ENCODE measurements at places on chromosomes 3 and 15.
A peak's percentile ranks its signal among the peaks of the same experiment; 100 is the strongest.

- no peak overlapping the region for H3K4me3 ChIP-seq
- H3K36me3 ChIP-seq: peaks cover 33% of the 10 kb centered on the region
- peaks cover 8% of the 10 kb centered on the region for H3K4me1 ChIP-seq
- no peak overlapping the region for H3K27ac ChIP-seq
- no peaks in the 10 kb centered on the region for H3K27me3 ChIP-seq
Measured at GRCh38 chr3:182957226-182957625, 23.1 kb downstream of the DCUN1D1 start.

GRCh38 chr3:35677797-35678196 is 38.5 kb downstream of the ARPP21 start:
- H3K4me1 ChIP-seq: no peaks in the 10 kb centered on the region
- H3K27me3 ChIP-seq: no peaks in the 10 kb centered on the region
- no peak overlapping the region for H3K27ac ChIP-seq
- H3K36me3 ChIP-seq: no peaks in the 10 kb centered on the region
- H3K4me3 ChIP-seq: no peak overlapping the region
- DNase-seq: no peak

DNA sequence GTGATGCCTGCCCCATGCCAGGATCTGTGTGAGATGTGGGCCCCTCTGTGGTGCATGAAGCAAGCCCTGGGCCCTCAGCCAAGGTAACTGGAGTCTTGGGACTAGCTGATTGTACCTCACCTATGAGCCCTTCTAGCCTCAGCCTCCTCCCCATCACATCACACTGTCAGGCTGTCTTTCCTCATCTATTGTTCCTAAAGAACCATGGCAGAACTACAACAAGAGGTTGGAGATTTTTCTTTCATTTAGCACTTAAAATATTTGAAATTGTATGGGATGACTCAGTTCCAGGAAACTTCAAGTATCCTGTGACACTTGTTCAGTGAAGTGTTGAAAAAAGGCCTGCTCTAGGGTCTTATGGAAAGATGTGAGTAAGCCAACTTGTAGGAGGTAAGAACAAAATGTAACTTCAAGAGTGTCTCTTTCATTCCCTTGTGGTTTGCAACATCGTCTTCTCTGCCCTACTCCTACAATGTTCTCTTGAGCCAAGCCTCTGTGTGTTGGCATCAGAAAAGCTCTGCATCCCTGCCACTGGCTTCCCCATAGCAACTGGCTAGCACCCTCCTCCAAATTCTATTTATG is 58.7 kb upstream of the TIPARP start:
- H3K27ac ChIP-seq: no peak overlapping the region
- H3K4me1 ChIP-seq: peaks cover 5% of the 10 kb centered on the region
- H3K27me3 ChIP-seq: no peaks in the 10 kb centered on the region
- H3K4me3 ChIP-seq: no peak overlapping the region
- DNase-seq: no peak

GRCh38 chr3:9204253-9204992 is 45.0 kb downstream of the SRGAP3 start:
- H3K36me3 ChIP-seq: no peaks in the 10 kb centered on the region
- no peak for DNase-seq
- H3K27me3 ChIP-seq: peaks cover 13% of the 10 kb centered on the region

DNA sequence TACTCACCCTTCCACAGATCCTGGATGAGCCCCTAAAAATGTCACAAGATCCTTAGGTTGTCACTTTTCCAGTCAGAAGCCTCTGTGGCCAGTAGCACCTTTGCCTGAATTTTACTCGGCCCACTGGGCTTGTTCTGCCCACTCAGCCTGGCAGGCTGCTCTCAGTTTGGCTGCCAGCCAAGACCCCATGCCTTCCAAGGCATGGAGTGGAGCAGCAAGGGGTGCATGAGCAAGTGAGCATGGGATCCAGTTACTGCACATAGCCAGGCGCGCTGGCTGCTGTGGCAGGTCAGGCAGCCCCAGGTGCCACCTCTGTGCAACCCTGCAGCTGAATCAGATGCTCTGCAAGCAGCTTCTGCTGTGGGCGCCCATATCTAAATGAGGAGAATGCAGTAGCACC is 79.3 kb downstream of the CGGBP1 start:
- peaks cover 7% of the 10 kb centered on the region for H3K27me3 ChIP-seq
- H3K36me3 ChIP-seq: no peaks in the 10 kb centered on the region
- H3K4me1 ChIP-seq: no peaks in the 10 kb centered on the region
- H3K27ac ChIP-seq: no peak overlapping the region
- no peak overlapping the region for H3K4me3 ChIP-seq

- no peak overlapping the region for H3K27ac ChIP-seq
- H3K36me3 ChIP-seq: no peaks in the 10 kb centered on the region
- no peaks in the 10 kb centered on the region for H3K4me1 ChIP-seq
- no peaks in the 10 kb centered on the region for H3K27me3 ChIP-seq
- DNase-seq: no peak
Measured at GRCh38 chr15:97815835-97816234, 144.7 kb upstream of the ARRDC4 start.

- no peak for DNase-seq
- H3K36me3 ChIP-seq: no peaks in the 10 kb centered on the region
- H3K4me1 ChIP-seq: peaks cover 15% of the 10 kb centered on the region
- H3K27ac ChIP-seq: no peak overlapping the region
Measured at GRCh38 chr3:191334346-191334893, 4.1 kb upstream of the UTS2B start.

- no peak overlapping the region for H3K27ac ChIP-seq
- H3K36me3 ChIP-seq: no peaks in the 10 kb centered on the region
- DNase-seq: no peak
- H3K27me3 ChIP-seq: no peaks in the 10 kb centered on the region
- H3K4me3 ChIP-seq: no peak overlapping the region
- no peaks in the 10 kb centered on the region for H3K4me1 ChIP-seq
Measured at GRCh38 chr3:182568261-182568660, 225.0 kb upstream of the ATP11B start.

- DNase-seq: peak; percentile 49
- H3K4me3 ChIP-seq: no peak overlapping the region
- peaks cover 43% of the 10 kb centered on the region for H3K4me1 ChIP-seq
- H3K27me3 ChIP-seq: no peaks in the 10 kb centered on the region
- H3K36me3 ChIP-seq: peaks cover 62% of the 10 kb centered on the region
Measured at GRCh38 chr15:90617171-90617570, 87.4 kb downstream of the CRTC3 start.

GRCh38 chr3:32557640-32558352 is 12.9 kb downstream of the DYNC1LI1 start:
- peaks cover 19% of the 10 kb centered on the region for H3K4me1 ChIP-seq
- no peaks in the 10 kb centered on the region for H3K27me3 ChIP-seq
- DNase-seq: no peak
- H3K36me3 ChIP-seq: peaks cover 3% of the 10 kb centered on the region
- H3K4me3 ChIP-seq: no peak overlapping the region

DNA sequence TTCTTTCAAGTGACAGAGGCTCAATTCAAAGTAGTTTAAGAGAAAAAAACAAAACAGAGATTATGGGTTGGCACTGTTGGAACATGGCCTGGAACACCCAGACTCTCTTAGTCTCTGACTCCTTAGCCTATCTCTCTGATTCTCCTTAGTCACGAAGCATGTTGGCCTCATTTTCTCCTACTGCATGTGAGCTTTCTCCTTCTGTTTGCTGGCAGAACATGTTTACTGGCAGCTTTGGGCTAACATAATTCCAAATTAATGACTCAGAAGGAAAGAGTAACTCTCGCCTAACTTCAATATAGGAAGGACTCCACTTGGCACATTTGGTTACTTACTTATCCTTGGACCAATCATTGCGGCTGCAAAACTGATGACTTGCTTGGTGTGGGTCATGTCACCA is 21.7 kb upstream of the CCDC39 start:
- no peaks in the 10 kb centered on the region for H3K36me3 ChIP-seq
- H3K27ac ChIP-seq: no peak overlapping the region
- no peaks in the 10 kb centered on the region for H3K4me1 ChIP-seq

GRCh38 chr3:177679568-177680471 is 482.5 kb upstream of the TBL1XR1 start:
- H3K27me3 ChIP-seq: no peaks in the 10 kb centered on the region
- peaks cover 2% of the 10 kb centered on the region for H3K36me3 ChIP-seq
- H3K4me3 ChIP-seq: peak overlapping the region; percentile 5
- peaks cover 30% of the 10 kb centered on the region for H3K4me1 ChIP-seq
- peak overlapping the region; percentile 49 for H3K27ac ChIP-seq
- DNase-seq: peak; percentile 43

DNA sequence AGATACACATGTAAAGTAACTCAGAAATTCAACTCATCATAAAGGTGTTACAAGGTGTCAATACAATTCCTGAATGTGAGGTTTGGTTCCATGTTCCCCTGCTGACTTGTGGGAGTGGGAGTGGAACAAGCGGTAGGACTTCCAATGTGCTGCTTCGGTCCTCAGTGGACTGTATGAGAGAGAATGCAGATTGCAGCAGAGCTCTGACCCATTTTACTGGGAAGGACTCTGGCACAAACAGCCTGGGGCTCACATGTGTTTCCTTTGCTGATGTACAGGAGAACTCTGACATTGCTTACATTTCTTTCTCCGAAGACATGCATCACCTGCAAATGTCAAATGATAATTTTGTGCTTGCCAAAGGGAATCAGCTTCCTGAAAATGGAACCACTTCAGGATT is 111.5 kb downstream of the UNC13C start:
- no peaks in the 10 kb centered on the region for H3K36me3 ChIP-seq
- no peak overlapping the region for H3K4me3 ChIP-seq
- H3K27ac ChIP-seq: no peak overlapping the region
- no peaks in the 10 kb centered on the region for H3K27me3 ChIP-seq

DNA sequence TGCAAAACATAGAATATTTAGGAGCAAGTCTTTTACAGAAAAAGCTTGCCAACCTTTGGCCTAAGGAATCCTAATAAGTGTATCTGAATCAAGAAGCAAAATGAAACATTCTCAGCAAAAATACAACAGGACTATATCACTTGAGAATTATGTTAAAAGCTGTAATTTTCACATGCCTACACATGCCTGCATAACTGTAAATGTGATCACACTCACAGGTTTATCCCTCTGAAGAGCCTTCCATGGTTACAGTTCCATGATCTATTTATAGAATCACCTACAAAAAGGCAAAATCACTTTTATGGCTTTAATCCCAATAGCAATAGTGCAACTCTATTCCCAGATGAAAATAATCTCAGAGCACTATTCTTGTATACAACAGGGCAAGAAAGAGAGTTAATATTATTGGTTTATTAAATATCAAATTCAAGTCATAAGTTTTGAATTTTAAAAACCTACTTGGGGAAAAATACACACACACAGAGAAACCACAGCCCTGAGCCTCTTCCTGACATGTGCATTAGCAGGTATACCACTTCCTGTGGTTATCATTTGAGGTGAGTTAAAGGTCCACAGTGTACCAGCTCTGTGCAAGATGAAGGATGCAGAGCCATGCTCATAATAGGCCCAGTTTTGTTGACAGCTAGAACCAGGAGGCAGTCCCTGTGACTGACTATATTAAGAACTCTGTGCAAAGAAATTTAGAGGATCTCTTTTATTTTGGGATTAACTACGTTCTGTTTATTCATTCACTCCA is 252.5 kb upstream of the TGFBR2 start:
- peaks cover 14% of the 10 kb centered on the region for H3K27me3 ChIP-seq
- H3K4me1 ChIP-seq: peaks cover 69% of the 10 kb centered on the region
- peak overlapping the region; percentile 69 for H3K27ac ChIP-seq
- peak; percentile 62 for DNase-seq
- H3K4me3 ChIP-seq: peak overlapping the region; percentile 76

GRCh38 chr3:73437828-73438227 is 186.9 kb downstream of the PDZRN3 start:
- H3K27me3 ChIP-seq: no peaks in the 10 kb centered on the region
- H3K27ac ChIP-seq: no peak overlapping the region
- no peak overlapping the region for H3K4me3 ChIP-seq
- no peaks in the 10 kb centered on the region for H3K4me1 ChIP-seq

GRCh38 chr15:57427367-57427821 is 51.1 kb downstream of the CGNL1 start:
- H3K4me3 ChIP-seq: no peak overlapping the region
- peaks cover 9% of the 10 kb centered on the region for H3K27me3 ChIP-seq
- no peaks in the 10 kb centered on the region for H3K4me1 ChIP-seq
- no peak for DNase-seq

GRCh38 chr15:79185199-79185598 is 94.6 kb upstream of the RASGRF1 start:
- no peak overlapping the region for H3K27ac ChIP-seq
- H3K27me3 ChIP-seq: peaks cover 3% of the 10 kb centered on the region
- no peak for DNase-seq
- no peaks in the 10 kb centered on the region for H3K4me1 ChIP-seq
- no peak overlapping the region for H3K4me3 ChIP-seq

DNA sequence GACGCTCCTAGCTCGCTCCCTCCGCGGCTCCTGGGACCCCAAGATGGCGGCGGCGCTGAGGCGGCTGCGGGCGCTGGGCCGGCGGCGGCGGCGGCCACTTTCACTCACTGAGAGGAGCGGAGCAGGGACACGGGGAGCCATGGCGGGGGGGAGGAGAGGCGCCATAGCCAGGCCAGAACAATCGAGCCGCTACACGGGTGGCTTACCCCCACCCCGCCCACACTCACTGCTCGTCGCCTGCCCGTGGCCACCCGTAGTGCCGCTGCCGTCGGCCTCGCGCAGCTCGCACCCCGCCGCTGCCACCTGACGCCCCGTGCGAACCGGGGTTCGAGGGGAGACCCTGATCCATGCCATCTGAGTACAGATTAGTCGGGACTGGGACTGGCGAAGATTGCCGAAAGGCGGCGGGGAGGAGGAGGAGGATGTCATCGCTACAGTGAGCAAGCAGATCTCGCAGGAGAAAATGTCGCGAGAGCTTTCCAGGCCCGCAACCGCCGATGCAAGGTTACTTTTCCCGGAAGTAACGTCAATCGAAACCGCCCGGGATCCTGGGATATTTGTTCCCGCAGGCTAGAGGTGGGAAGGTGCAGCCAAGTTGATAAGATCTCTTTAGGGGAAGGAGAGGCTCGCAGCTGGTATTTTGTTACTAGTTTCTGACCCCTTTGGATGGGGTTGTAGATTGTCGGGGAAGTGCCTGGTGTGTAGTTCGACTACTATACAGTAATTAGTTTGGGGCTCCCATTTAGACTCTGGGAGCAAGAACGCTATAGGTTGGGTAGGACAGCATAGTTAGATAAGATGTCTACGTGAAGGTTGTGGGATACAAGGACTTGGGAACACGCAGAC is at the start of gene INO80:
Gene INO80, minus strand, starts transcription at position 165 of the 846 bp plus-strand sequence. CDS start 19,970 bp downstream, outside the sequence.
- peaks cover 17% of the 10 kb centered on the region for H3K36me3 ChIP-seq
- peaks cover 13% of the 10 kb centered on the region for H3K4me1 ChIP-seq
- DNase-seq: peak; percentile 94
- peak within 1 kb of the TSS; percentile 99 for H3K27ac ChIP-seq

Data from T-helper 2 cell treated with Interferon-gamma antibody and Interleukin-4, amounts not matched to agents 5 μg/mL and 100 μg/mL, for 36 hours (primary cell).